ENCODE measurements at places on chromosomes 4 and X.
A peak's percentile ranks its signal among the peaks of the same experiment; 100 is the strongest.

DNA sequence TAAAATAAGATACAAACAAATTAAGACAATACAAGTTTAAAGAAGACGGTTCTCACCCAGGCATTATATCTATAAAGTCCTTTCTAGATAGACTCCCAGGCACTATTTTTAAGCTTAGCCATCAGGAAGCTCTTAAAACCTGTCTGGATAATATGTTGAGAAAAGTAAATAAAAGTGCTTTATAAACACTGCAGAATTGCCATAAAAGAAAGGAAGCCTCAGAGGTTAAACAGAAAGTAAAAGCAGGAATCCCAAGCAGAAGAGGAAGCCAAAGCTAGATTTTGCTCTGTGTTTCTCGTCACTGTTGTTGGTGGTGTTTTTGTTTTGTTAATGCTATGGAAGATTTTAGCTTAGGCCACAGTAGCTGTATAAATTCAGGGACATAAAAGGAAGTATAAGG is 1267.3 kb downstream of the PCDH19 start:
- no peak for DNase-seq

- DNase-seq = no peak
Measured at GRCh38 chr4:81509191-81509590, 37.5 kb upstream of the RASGEF1B start.

GRCh38 chrX:12330841-12331240 is 192.6 kb downstream of the FRMPD4 start:
- no peak for DNase-seq

DNA sequence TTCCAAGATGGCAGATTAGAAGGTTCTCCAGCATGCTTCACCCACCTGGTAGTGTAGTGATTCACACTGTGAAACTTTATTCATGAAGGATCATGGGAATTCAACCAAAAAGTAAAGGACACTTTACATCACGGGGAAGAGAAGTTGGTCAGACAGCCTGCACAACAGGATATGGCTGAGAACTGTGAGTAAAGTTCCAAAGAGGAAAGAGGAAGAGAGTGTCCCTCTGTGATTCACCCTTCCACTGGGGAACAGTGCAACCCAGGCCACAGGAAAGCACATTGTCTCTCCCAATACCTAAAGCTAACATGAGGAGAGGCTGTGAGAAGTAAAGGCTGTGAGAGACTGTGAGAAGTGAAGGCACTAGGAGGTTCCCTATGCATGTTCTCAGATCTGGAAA is 137.2 kb downstream of the STPG2 start:
- no peak for DNase-seq

DNA sequence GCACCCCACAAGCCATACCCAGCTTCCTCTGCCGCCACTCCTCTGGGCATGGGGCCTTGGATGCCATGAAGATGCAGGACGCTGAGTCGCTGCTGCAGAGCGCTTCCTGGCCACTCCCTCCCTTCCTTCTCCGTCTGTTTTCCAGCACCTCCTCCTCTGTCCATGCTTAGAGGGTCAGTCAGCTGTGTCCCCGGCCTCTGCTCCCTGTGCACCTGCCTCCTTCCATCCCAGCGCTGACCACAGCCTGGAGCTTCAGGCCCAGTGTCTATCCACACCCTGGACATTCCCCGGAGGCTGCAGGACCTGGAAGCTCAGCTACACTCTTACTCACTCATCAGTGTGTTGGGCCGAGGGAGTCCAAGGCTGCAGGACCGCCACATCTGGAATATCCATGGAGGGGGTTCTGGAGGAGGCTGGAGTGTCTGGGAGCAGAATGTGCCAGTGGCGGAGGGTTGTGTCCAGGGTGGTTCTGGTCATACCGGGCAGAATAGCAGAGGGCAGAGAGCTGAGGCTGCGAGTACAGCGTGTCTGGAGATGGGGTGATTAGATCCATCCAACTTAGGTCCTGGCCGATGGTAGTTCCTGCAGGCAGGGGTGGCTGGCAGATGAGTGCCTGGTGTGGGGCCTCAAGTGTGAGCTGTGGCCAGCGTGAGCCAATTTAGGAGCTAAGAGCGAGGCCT is 58.6 kb upstream of the ADRA2C start:
- no peak for DNase-seq

GRCh38 chr4:25235401-25235800 is 1.6 kb downstream of the PI4K2B start:
- DNase-seq = no peak

- no peak for DNase-seq
Measured at GRCh38 chr4:113540859-113541258, 220.7 kb downstream of the CAMK2D start.

- no peak for DNase-seq
Measured at GRCh38 chr4:153573221-153573620, 107.1 kb downstream of the TMEM131L start.

DNA sequence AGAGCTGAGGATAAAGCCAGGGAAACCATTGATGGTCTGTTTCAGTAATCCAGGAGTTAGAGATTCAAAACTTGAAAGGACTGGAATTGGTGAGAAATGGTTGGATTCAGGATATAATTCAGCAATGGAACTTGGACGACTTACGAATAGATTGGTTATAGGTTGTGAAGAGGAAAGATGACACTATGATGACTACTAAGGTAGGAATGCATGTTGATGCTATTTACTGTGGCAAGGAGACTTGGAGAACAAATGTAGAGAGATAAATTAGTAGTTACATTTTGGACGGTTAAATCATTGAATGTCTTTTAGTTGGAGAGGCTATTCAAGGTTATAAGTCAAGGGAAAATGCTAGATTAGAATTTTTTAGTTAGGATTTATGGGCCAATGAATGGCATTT is 365.4 kb upstream of the TECRL start:
- no peak for DNase-seq

- no peak for DNase-seq
Measured at GRCh38 chrX:17005712-17006368, 59.4 kb downstream of the REPS2 start.

DNA sequence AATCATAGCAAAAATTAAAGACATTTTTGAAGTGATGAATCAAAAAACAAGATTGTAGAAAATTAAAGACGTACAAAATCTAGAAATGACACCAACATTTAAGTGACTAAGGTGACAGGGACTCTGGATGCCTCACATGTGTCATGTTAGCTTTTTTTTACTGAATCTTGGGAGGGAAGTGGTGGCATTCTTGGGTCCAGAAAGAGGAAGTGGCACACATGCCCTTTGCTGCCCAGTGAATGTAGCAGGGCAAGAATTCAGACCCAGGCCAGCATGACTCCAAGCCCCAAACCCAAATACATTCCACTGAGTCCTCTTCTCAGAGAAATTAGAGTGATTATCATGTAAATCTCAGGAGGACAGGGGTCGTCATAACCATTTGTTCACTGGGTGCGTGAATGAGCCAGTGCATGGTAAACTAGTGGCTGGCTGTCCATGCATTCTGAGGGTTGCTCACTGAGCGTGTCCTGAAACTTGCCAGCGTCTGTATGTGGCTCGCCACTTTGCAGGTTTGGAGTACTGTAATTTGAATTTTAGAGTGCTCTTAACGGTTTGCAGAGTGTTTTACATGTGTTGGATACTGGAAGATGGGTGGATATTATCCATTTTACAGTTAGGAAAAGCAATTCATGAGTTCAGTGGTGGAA is 55.4 kb upstream of the TBC1D14 start:
- DNase-seq = no peak

GRCh38 chrX:71992711-71993110 is 82.1 kb downstream of the NHSL2 start:
- DNase-seq = no peak

- no peak for DNase-seq
Measured at GRCh38 chr4:77740480-77740879, 78.7 kb downstream of the CNOT6L start.

DNA sequence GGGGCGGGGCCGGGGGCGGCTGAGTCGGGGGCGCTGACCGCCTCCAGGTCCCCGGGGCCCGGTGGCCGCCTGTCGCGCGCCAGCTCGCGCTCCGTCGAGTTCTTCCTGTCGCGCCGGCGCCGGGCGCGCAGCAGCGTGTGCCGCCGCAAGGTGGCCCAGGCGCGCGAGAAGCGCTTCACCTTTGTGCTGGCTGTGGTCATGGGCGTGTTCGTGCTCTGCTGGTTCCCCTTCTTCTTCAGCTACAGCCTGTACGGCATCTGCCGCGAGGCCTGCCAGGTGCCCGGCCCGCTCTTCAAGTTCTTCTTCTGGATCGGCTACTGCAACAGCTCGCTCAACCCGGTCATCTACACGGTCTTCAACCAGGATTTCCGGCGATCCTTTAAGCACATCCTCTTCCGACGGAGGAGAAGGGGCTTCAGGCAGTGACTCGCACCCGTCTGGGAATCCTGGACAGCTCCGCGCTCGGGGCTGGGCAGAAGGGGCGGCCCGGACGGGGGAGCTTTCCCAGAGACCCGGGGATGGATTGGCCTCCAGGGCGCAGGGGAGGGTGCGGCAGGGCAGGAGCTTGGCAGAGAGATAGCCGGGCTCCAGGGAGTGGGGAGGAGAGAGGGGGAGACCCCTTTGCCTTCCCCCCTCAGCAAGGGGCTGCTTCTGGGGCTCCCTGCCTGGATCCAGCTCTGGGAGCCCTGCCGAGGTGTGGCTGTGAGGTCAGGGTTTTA is 1.5 kb downstream of the ADRA2C start:
- no peak for DNase-seq

- no peak for DNase-seq
Measured at GRCh38 chr4:89685690-89686089, 151.3 kb downstream of the SNCA start.

DNA sequence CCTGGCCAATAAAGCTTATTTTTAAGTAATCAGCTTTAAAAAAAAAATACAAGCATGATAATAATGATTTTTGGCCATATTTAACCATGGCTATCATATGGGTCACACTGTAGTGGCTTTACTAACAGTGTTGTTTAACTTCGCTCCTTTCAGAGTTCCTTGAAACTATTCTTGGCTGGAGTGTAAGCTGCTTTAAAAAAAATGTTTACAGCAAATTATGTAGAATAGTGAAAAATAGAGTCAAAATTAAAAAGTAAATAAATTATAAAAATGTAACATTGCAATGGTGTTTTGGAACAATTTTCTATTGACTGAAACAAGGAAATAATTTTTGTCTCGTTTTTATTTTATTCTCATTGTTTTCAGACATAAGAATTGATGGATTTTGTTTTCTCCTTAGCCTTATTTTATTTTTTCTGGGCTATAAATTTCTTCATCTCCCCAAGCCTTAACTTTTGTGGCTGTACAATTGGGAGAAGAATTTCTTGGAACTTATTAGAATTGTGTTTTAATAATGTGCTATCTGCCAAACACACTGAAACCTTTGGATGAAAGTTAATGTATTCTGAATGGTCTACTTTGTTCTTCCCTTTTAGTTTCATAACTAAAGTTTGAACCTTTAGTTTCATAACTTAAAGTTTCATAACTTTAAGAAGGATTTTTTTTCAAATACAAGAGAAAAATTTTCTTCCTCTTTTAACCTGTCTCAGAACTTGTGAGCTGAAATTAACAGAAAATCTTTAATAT is 182.0 kb downstream of the ARHGAP24 start:
- no peak for DNase-seq

- no peak for DNase-seq
Measured at GRCh38 chr4:92830771-92831170, 527.0 kb downstream of the GRID2 start.

DNA sequence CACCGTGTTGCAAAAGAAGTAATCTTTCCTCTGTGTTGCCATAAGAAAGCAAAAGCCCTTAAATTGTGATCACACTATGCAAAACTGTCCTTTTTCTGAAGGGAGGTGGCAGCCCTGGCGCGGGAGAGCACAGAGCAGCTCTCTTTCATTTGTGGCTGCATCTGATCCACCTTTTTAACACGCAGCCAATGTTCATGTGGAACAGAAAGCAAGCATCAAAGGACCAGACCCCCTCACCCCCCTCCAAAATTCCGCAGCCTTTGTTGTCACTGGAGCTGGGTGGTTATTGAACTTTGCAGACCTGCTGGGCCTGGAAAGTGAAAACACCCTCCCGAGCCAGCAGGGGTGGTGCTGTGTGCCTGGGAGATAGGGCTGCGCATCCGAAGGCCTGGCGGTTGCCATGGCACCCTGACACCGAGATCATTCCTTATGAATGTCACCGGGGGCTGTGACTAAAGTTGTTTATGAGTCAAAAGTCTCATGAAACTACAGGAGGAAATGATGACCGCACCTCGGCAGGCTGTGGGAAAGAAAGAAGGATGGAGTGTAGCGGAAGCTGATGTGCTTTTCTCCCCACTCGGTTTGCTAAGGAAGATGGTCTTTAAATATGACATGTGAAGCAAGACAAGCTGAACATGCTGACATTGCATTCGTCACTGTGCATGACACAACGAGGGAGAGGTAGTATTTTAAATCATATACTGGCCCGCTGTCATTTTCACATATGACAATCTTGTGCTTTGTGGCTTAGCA is 367.4 kb downstream of the UNC5C start:
- DNase-seq = no peak

GRCh38 chr4:94577136-94577535 is 125.4 kb downstream of the PDLIM5 start:
- DNase-seq = no peak

DNA sequence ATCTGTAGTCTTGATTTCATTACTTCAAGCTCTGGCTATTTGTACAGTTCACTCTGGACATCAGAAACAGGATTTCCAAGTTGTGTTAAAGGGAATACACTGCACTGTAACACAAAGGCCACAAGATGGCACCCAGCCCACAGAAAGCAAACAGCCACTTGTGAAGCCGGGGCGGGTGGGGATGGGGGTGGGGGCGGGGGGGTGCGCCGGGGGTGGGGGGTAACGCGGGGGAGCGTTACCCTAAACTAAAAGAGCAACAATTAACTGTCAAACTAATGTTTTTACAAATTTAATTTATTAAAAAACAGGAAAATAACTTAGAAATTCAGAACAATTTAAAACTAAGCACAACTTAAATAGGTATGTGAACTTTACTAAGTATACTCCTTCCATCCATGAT is 27.3 kb downstream of the PRDX4 start:
- DNase-seq = peak; percentile 46

DNA sequence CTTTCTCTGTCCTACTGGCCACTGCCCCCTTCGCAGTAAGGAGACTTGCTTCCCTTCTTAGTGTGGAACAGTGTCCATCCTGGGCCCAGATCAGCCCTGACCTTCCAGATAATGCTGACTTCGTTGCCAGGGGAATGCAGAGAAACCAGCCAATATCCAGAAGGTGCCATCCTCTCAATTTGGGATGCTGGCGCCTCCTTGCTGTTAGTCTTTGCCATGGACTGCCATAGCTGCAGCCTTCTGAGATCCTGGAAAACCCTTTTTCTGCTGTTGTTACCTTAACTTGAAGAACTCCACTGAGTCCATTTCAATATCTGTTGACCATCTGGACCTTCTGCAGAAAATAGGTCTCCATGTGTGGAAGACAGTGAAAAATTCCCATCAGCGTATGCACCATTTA is 21.8 kb downstream of the RAI2 start:
- DNase-seq = no peak

DNA sequence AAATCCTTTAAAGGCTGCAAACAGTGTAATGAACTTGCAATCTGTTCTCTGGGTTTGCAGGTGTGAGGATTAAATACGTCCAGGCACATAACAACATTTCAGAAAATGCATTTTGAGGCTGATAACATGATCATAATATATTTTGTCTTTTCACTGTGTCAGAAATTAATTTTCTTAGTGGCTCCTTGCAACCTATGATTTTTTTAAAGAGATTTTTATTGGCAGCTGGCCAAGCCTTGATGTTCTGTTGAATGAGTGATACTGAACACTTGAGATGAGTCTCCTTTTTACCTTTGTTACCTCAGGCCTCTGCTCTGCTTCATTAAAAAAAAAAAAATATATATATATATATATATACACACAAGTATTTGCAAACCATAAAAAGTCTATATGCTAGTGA is 68.2 kb upstream of the TENM3 start:
- DNase-seq = no peak

All from prostate gland (tissue), 2 donors.